ENCODE measurements at places on chromosomes 1 and 21. TPM values are rescaled to one million over a fixed set of nuclear protein-coding genes. Genes with fewer than 3 reads are reported as not detected.

DENND1B gene
- 4.1 TPM for total RNA-seq

ACTRT2 gene
- not detected for total RNA-seq

GNG4 gene
- total RNA-seq: 15.4 TPM

BNIPL gene
- total RNA-seq: 0.09 TPM

RHBDL2 gene
- 2.2 TPM for total RNA-seq

Data from A549 treated with CpdA at 1 μM for 4 hours (cell line).